NCI-H2107 (cell line): ENCODE measurements at places on chromosomes 1 and 21.

- DNase-seq, result no peak
Observed at GRCh38 chr1:186595969-186596368, 84.3 kb downstream of the PTGS2 start.

- DNase-seq, result no peak
Observed at GRCh38 chr1:242187171-242187570, 188.3 kb upstream of the MAP1LC3C start.

GRCh38 chr1:67583462-67583950, 101.5 kb upstream of the GADD45A start:
- DNase-seq, result no peak

DNA sequence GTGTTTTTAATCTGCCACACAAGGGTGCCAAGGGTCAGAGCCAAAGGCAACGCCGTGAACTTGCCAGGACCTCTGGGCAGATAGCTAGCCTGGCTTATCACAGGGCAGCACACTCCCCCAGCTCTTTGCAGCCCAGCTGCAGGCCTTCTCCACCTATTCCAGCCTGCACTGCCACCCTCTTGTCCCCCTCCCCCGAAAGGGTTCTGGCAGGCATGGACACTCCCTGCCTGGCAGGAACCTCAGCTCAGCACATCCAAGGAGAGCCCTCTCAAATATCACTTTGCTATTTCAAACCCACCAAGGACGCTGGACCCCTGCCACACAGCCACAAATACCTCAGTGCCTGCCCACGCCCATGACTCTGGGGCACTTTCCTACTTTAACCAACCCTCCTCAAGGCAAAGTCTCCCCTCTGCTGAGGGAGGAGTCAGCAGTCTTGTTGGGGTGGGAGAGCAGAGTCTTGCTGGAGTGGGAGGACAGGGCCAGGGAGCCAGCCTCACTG, 9.1 kb downstream of the SSBP3 start:
- no peak for DNase-seq

DNA sequence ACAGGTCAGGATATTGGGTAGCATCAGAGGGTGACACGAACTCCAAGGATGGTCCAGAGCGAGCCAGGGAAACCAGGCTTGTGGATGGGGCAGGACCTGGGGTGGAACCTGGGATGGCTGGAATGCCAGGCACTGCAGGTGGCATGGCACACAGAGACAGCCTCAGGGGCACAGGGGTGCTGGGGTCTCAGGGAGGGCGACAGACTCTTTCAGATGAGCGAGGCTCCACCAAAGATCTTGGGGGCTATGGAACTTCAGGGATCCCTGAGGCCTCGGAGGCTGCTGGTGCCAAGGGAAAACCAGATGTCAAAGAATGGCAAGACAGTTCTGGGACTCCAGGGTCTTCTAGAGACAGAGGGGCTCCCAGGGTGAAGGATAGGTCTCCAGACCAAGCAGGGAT, 21.4 kb downstream of the IGFN1 start:
- no peak for DNase-seq

- DNase-seq, result no peak
Observed at GRCh38 chr1:8394456-8395321, 76.8 kb downstream of the SLC45A1 start.
